ENCODE measurements at places on chromosomes 13 and 19.

DNA sequence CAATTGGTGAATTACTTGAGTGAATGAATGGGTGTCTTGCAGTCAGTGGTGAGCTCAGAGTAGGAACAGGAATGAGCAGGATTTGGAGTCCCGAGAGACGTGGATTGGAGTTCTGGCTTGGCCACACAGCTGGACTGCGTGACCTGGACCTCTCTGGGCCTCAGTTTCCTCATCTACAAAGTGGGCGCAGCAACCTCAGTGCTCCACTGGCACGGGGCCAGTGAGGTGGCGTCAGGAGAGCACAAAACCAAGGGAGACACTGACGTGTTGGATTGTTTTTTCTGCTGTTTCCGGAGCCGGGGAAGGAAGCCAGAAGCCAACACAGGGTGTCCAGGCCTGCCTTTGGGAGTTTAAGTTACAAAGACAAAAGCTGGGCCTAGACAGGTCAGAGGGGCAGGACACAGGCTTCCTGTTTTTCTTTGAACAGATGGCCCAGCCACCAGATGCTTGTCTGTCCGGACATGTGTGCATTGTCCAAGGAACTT is 6.5 kb upstream of the DOCK6 start:
- DNase-seq, result no peak

- no peak for DNase-seq
Observed at GRCh38 chr19:49497047-49497788, 984 bp downstream of the RPS11 start.

GRCh38 chr19:13968383-13968935 is 16.1 kb downstream of the DCAF15 start:
- no peak for DNase-seq

- DNase-seq, result no peak
Observed at GRCh38 chr19:17749912-17750317, 1.4 kb upstream of the FCHO1 start.

DNA sequence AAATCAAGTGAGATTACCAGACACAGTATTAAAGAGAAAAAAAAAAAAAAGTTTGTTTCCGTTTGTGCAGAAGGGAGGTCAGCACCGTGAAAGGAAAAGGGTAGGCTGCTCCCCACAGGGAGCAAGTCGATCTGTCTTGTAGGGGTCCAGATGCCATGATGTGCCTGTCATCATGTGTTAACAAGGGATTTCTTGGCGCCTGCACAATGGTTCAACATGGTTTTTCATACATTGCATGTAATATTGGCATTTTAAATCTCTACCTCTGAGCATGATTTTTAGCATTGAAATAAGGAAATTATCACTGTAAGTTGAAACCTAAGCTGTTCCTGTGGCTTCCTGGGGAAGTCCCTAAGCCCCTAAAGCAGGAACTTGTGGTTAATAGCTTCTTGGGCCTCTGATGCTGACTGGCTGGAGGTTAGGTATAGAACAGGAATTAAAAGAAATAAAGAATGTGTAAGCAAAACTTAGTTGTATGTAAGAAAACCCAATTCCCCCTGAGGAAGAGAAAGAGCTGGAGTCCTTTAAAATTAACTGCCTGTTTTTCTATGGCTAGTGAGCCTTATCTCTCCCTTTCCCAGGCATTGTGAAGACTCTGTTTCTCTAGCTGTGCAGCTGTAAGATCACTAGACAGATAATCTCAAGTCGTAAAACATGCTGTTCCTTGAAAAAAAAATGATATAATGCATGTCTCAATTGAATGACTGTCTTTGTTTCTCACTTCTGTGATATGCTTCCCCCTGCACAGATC is 7.4 kb upstream of the FCGBP start:
- DNase-seq, result peak; percentile 68

Measured in esophagus muscularis mucosa (tissue), 4 donors.